ENCODE measurements at places on chromosomes 16 and 17.
A peak's percentile ranks its signal among the peaks of the same experiment; 100 is the strongest.

- H3K27me3 ChIP-seq = no peaks in the 10 kb centered on the region
- H3K4me3 ChIP-seq = no peak overlapping the region
- H3K27ac ChIP-seq = no peak overlapping the region
- H3K36me3 ChIP-seq = no peaks in the 10 kb centered on the region
Observed at GRCh38 chr17:55709984-55710383, 12.7 kb downstream of the TMEM100 start.

- H3K4me3 ChIP-seq = no peak overlapping the region
- no peak overlapping the region for H3K27ac ChIP-seq
- H3K4me1 ChIP-seq = no peaks in the 10 kb centered on the region
- H3K36me3 ChIP-seq = no peaks in the 10 kb centered on the region
- no peaks in the 10 kb centered on the region for H3K27me3 ChIP-seq
- DNase-seq = no peak
Observed at GRCh38 chr16:68406458-68407152, 41.7 kb downstream of the SMPD3 start.

- no peaks in the 10 kb centered on the region for H3K4me1 ChIP-seq
- no peak for DNase-seq
- no peak overlapping the region for H3K27ac ChIP-seq
Observed at GRCh38 chr17:77942112-77942988, 16.2 kb upstream of the TNRC6C start.

DNA sequence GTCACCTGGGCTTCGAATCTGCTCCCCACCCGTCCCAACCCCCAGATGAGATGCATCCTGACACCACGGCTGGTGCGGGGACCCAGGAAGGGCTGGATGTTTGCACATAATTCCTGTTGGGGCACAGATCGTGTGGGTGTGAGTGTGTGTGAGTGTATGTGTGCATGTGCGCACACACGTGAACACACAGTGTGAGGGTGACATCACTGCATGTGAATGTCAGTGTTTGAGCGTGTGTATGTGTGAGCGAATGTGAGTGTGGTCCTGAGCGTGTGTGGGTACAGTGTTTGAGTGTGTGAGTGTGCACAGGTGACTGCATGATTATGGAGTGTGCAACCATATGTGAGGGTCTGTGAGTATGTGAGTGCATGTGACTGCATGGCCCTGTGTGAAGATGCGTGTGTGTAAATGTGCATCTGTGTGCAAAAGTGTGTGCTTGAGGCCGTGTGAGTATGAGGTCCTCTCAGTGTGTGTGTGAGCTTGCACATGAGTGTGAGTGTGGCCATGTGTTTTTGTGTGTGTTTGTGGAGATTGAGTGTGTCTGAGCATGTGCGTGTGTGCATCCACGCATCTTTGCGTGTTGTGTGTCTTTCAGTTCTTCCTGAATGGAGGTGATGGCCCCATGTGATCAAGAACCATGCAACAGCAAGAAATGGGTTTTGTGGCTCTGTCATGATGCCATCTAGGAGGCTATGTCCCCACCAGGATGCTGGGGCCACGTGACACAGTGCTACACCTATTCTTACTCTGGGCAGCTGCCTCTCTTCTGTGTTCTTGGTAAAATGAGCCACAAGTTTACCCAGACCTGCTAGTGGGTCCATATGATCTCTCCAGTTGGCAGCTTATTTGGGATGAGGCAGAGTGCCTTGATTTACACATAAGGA lies 70.5 kb upstream of the GCSH start:
- no peaks in the 10 kb centered on the region for H3K36me3 ChIP-seq
- no peak for DNase-seq
- H3K4me3 ChIP-seq = no peak overlapping the region
- no peak overlapping the region for H3K27ac ChIP-seq
- H3K4me1 ChIP-seq = no peaks in the 10 kb centered on the region
- H3K27me3 ChIP-seq = no peaks in the 10 kb centered on the region

DNA sequence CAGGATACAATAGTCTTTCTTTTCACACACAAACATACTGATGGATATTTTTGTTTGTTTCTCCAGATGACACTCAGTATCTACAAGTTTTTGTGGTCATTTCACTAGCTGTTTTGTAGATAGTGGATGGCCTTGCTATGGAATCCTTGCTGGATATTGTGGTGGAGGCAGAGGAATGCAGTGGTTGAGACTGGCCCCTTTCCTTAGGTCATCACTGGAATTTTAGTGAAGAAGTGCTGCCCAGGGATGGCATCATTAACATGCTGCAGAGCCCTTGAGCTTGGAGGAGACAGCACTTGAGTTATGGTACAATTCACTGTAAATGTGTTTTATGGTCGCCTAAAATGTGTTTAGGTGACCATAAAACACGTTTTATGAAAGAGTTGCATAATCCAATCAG lies 455.9 kb upstream of the HSBP1 start:
- no peaks in the 10 kb centered on the region for H3K36me3 ChIP-seq
- H3K27me3 ChIP-seq = no peaks in the 10 kb centered on the region
- H3K27ac ChIP-seq = no peak overlapping the region
- no peak overlapping the region for H3K4me3 ChIP-seq

GRCh38 chr17:52419229-52419641 lies 260.7 kb upstream of the CA10 start:
- H3K4me3 ChIP-seq = no peak overlapping the region
- H3K27ac ChIP-seq = no peak overlapping the region
- no peaks in the 10 kb centered on the region for H3K27me3 ChIP-seq
- no peaks in the 10 kb centered on the region for H3K4me1 ChIP-seq

DNA sequence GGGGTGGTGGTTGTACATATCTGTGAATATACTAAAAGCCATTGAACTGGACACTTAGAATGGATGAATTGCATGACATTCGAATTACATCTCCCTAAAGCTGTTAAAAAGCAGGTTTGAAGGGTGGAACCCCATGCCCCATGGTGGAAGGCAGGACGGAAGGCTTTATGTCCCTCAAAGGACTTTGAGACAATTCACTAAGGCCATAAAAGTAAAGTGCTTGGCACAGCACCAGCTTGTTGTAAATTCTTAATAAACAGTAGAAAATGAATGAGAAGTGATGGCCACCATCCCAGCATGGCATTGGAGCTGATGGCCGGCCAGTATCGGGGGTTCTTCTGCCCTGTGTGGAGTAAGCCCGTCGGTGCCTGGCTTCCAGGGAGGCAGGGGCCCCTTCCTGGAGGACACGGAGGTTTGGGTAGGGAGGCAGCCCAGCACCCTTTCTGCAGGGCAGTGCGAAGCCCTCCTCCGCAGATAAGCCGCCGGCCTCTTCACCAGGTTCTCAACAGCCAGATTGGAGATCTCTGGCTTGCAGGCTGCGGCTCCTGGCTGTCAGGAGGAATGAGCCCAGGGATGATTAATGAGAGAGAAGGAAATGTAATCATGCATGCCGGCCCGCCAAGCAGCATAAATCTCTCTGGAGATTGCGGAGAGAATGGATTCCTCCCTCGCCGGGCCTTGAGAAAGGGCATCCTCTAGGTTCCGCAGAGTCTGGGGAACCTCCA lies 346.9 kb downstream of the FOXL1 start:
- peaks cover 10% of the 10 kb centered on the region for H3K4me1 ChIP-seq
- no peaks in the 10 kb centered on the region for H3K36me3 ChIP-seq
- H3K27me3 ChIP-seq = no peaks in the 10 kb centered on the region
- no peak overlapping the region for H3K27ac ChIP-seq
- no peak for DNase-seq
- no peak overlapping the region for H3K4me3 ChIP-seq

- H3K27me3 ChIP-seq = no peaks in the 10 kb centered on the region
- no peaks in the 10 kb centered on the region for H3K4me1 ChIP-seq
- no peak overlapping the region for H3K27ac ChIP-seq
- peak; percentile 58 for DNase-seq
- H3K36me3 ChIP-seq = no peaks in the 10 kb centered on the region
Observed at GRCh38 chr16:84446084-84446483, 58.4 kb downstream of the MEAK7 start.

DNA sequence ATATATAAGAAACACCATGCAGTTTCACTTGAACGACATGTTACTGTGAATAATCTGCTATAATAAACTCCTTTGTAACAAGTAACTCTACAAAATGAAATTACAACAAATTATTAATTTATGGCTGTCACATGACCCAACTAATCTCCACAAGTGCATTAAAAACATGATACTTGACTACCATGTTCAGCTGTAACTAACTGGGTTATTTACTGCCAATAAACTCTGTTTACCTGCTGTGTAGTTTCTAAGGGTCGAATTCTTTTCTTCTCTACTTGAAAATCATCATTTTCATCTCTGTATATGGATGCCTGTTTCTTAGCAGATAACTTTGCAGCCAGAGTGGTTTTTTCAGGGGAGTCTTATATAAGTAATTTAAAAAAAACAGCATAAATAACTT lies 14.4 kb downstream of the BRIP1 start:
- H3K27ac ChIP-seq = no peak overlapping the region
- H3K4me1 ChIP-seq = no peaks in the 10 kb centered on the region
- no peak for DNase-seq
- H3K36me3 ChIP-seq = no peaks in the 10 kb centered on the region

DNA sequence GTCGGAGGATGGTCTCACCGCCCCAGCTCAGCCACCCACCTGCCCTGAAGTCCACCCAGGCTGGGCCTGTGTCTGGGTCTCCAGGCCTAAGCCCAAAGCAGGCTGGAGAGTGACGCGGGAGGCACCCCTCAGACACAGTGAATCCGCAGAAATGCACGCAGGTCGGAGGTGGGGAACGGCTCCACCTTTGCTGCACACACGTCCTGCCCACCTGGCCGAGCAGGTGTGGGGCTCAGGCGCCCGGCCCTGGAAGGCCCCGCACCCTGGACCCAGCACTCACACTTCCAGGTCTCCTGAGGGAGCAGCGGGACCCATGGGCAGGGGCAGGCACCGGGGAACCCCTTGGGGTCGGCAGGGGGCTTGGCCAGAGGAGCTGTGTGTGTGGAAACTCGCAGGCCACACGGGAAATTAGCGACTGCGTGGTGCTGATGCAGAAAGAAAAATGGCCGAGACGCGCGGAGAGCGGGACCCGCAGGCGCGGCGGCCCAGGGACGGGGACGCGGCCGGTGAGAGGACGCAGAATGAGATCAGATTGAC lies 10.7 kb downstream of the CYBC1 start:
- H3K36me3 ChIP-seq = no peaks in the 10 kb centered on the region
- H3K27ac ChIP-seq = no peak overlapping the region
- DNase-seq = no peak
- no peak overlapping the region for H3K4me3 ChIP-seq
- no peaks in the 10 kb centered on the region for H3K27me3 ChIP-seq
- H3K4me1 ChIP-seq = no peaks in the 10 kb centered on the region

DNA sequence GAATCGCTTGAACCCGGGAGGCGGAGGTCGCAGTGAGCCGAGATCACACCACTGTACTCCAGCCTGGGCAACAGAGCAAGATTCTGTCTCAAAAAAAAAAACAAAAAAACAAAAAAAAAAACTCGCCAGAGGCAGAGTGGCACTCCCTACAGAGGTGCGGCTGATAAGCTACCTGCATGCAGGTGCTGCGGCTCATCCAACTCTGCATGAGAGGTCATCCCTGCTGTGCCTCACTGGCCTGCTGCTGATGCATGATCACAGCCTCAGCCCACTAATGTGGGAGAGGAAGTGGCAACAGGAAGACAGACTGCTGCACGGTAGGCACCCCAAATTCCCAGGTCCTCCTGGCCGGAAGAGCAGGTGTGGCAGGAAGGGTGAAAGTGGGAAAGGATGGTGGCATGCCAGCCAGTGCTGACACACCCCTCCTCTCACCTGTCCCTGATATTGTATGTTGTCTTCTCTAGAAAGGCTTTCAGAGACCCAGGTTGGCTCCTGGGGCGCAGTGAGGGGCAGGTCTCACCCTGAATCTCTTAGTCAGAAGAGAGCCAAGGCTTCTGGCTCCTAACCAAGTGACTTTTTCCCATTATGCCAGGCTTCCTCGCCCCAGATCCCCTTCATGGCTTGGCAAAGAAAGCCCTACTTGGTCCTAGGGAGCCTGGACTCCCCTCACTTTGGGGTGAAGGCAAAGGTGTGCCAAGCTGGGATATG lies 11.8 kb downstream of the NXPH3 start:
- no peaks in the 10 kb centered on the region for H3K4me1 ChIP-seq
- no peak overlapping the region for H3K4me3 ChIP-seq
- H3K27ac ChIP-seq = no peak overlapping the region
- no peak for DNase-seq
- H3K36me3 ChIP-seq = no peaks in the 10 kb centered on the region
- H3K27me3 ChIP-seq = no peaks in the 10 kb centered on the region

DNA sequence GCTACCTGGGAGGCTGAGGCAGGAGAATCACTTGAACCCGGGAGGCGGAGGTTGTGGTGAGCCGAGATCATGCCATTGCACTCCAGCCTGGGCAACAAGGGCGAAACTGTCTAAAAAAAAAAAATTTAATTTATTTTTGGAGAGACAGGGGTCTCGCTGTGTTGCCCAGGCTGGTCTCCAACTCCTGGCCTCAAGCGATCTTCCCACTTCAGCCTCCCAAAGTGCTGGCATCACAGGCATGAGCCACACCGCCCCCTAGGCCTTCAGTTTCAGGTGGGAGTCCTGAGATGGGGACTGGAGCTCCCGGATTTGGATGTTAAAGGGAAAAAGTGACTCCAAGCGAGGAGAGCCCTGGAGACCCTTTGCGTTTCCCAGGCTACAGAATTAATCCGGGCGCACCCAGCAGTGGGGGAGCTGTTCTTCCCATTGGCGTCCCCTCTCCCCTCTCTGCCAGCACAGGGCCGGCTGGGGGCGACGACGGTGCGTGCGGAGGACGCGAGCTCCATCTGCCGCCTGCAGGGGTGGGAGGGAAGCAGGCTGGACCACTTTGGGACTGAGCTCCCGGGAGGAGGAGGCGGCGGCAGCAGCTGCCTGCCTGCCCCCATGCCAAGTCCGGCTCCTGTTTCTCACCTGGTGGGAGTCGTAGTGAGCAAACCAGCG lies 49.3 kb upstream of the USP7 start:
- no peak overlapping the region for H3K4me3 ChIP-seq
- H3K4me1 ChIP-seq = no peaks in the 10 kb centered on the region
- no peaks in the 10 kb centered on the region for H3K27me3 ChIP-seq
- H3K27ac ChIP-seq = no peak overlapping the region
- no peaks in the 10 kb centered on the region for H3K36me3 ChIP-seq

- DNase-seq = peak; percentile 14
- H3K27ac ChIP-seq = no peak overlapping the region
- H3K27me3 ChIP-seq = no peaks in the 10 kb centered on the region
- H3K4me1 ChIP-seq = peaks cover 5% of the 10 kb centered on the region
Observed at GRCh38 chr16:71287911-71288310, 1.3 kb downstream of the CMTR2 start.

DNA sequence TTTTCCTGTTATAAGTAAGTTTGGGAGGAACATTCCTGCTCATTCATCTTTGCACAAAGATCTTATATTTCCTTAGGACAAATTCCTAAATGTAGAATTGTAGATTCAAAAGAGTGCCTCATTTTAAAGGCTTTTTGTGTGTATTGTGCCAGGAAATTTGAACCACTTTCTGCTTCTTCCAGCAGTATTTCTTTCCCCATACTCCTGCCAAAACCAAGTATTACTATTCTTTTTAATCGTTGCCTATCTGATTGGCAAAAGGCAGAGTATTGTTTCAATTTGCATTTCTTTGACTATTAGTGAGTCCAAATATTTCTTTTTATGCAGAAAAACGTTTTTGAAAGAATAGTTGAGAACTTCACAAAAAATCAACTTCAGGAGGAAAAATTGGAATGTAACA lies 9.3 kb downstream of the ANKS4B start:
- no peak for DNase-seq
- no peaks in the 10 kb centered on the region for H3K4me1 ChIP-seq
- H3K36me3 ChIP-seq = no peaks in the 10 kb centered on the region
- no peaks in the 10 kb centered on the region for H3K27me3 ChIP-seq

GRCh38 chr17:55817397-55817709 lies 66.5 kb downstream of the PCTP start:
- H3K36me3 ChIP-seq = no peaks in the 10 kb centered on the region
- no peaks in the 10 kb centered on the region for H3K4me1 ChIP-seq
- no peaks in the 10 kb centered on the region for H3K27me3 ChIP-seq
- H3K27ac ChIP-seq = no peak overlapping the region
